Activated B cell treated with CpG ODN at 0.5 μM for 24 hours (primary cell): ENCODE measurements at places on chromosomes 7 and 10.

DNA sequence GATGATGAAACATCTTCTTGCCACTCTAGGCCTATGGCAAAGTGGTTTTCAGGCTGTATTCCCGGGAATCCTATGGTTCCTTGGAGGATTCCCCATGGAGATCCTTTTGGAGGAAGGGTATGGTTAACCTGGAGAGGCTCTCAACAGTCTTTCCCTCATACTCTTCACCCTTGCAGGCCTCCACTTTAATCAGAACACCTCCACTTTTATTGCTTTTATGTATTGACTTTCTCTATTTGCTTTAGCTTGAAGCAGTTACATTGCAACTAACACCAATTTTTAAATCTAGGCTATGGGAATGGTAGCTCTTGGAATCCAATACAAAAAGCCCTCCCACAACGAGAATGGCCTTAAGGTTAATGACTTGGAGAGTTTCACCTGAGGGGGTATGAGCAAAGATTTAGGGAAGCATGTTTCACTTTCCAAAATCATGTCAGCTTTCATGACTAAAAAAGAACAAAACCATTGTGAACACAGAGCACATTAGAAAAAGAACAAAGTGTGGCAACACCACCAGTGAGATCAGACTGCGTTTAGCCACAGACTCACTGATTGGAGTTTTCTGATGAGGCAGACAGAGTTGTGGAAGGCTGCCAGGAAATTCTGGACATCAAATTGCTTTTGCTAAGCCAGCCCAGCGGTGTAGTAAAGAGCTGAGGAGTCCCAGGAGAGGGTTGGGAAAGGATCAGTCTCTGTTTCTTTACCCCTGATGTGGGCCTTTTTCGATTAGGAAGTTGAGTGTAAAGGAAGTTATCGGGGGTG, 130.4 kb upstream of the BMPER start:
- DNase-seq: no peak

- DNase-seq: no peak
Observed at GRCh38 chr10:48480397-48481374, 124.2 kb downstream of the ARHGAP22 start.

- no peak for DNase-seq
Observed at GRCh38 chr10:80191589-80192270, 13.6 kb downstream of the ANXA11 start.

GRCh38 chr7:144404946-144405345, 1.5 kb upstream of the NOBOX start:
- no peak for DNase-seq
